ENCODE measurements at places on chromosomes 5 and 9.

DNA sequence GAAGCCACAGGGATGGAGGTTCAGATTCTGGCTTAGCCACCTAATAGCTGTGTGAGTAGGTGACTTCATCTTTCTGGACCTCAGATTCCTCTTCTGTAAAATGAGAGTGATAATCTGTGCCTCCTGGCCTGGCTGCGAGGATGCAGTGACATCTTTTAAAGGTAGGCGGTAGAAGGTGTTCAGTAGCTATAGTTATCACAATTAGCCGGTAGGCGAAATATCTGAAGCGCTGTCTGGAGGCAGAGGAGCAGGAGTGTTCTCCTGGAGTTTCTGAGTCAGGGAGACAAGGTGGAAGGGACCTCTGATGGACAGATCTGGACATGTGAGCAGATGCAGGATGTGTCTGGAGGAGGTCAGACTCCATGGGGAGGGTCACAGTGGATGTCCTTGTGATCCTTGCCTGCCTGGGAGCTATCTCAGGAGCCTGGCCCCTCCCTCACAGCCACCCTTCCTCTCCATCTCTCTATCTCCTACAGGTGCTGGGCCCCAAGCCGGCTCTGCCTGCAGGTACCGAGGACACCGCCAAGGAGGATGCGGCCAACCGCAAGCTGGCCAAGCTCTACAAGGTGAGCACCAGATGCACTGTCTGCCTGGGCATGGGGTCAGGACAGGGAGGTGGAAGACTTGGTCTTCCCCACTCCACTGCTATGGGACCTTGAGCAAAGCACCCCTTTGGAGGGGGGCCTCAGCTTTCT, 45.6 kb downstream of the GSN start:
- no peak for DNase-seq

DNA sequence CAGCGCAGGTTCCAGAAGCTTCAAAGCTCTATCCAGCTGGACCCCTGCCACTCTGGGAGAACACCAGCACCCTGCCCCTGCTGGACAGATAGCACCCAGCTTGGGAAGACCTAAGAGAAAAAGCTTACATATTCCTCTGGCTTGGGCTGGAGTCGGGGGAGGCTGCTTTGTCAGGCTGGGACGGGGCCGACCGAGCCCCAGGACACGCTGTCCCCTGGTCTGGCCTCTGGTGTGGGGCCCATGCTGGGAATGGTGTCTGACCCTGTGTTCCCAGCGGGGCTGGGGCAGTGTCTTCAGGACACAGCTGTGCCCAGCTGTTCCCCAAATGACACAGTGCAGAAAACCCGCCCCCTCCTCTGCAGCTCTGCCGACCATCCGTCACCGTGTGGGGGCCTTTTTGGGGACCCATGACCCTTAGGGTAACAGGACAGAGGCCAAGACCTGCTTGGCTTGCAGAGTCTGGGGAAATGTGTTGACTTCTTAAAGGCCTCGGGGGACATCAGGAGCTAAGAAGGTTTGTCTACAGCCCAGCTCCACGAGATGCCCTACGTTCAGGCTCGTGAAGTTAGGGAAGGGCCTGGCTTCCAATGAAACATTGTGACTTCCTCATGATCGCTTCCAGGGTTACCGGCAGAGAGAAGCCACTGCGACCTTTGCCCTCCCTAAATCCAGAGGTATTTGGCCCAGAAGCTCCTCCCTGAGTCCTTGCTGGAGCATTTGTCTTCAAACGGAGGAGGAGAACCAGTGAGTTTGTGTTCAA, 20.4 kb upstream of the SLC2A6 start:
- no peak for DNase-seq

DNA sequence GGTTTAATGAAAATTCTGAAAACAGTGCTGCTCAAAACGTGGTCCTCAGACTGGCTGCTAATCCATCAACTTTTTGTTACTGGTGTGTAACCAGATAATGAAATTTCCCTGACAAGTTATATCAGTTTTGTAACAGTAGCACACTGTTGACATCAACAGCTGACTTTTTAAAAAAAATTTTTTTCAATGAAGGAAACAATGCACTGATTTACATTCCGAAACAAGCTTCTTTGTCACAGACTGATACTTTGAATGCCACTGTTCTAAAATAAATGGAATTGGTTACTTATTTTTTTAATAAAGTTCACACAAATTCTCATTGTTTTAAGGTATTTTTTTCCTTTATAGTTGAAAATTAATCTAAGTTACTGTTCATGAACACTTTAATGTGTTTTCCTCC, 169.1 kb downstream of the NIPBL start:
- DNase-seq, result no peak

GRCh38 chr9:124040935-124041816, 29.6 kb downstream of the LHX2 start:
- peak; percentile 23 for DNase-seq

- no peak for DNase-seq
Observed at GRCh38 chr5:92653730-92654461, 927.1 kb downstream of the NR2F1-AS1 start.

GRCh38 chr9:86034863-86035734, 64.3 kb downstream of the GOLM1 start:
- DNase-seq, result no peak

DNA sequence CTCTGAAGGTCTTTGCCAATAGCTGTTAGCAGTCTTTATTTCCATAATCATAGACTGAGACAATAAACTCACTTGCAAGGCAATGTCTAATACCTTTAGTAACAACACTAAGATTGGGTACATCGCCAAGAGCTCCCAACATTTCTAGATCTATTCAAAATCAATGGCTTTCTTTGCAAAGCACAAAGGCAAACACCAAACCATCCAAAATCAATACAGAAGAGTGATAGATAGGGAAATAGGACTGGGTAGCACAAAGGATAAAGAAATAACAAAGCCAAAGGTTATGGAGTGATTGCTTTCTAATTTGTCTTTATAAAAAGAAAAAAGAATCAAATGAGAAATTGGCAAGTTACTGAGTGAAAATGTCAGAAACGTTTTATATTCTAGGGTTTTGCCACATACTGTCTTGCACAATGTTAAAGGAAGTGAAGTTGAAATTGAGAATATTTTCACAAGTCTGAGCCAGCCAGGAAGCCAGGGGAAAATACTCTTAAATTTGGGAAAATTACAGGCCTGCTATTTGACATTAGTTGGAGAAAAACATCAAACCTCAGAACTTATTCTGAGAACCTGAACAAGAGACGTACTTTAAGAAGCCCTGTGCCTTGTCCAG, 53.3 kb upstream of the LHFPL2 start:
- no peak for DNase-seq

- DNase-seq, result no peak
Observed at GRCh38 chr5:76724871-76725270, 8.9 kb downstream of the F2R start.

GRCh38 chr5:107670087-107670931, 428 bp downstream of the EFNA5 start:
- DNase-seq, result no peak

GRCh38 chr5:11803436-11803835, 100.8 kb downstream of the CTNND2 start:
- DNase-seq, result no peak

GRCh38 chr5:3187771-3188425, 407.7 kb upstream of the IRX1 start:
- no peak for DNase-seq

- no peak for DNase-seq
Observed at GRCh38 chr9:1658661-1659362, 356.3 kb upstream of the SMARCA2 start.

DNA sequence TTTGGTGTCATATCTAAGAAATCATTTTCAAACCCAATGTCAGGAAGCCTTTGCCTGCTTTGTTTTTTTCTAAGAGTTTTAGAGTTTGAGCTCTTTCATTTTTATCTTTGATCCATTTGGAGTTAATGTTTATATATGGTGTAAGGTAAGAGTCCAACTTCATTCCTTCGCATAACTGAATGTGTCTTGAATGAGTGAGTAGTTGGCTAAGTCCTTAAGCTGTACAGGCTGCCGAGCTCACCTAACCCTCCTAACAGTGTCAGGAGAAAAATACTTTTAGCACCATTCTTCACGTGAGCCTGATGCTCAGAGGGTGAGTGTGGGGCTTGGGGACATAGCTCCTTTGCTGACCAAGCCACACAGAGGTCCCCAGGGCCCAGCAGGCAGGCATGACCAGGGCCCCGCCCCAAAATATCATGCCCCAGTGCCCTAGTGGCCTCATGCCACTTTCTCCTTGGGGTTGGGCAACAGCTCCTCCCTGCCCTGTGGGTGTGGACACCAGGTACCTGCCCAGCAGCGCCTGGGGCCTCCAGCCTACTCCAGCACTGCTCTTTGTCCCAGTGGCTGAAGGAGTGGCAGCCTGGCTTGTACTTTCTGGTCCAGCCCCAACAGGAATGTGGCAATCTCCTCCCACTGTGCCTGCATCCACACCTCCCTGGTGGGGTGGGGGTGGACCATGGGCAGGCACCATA, 17.2 kb downstream of the PPARGC1B start:
- DNase-seq, result no peak

- DNase-seq, result no peak
Observed at GRCh38 chr9:28563291-28563934, 990.1 kb upstream of the C9orf72 start.

Data from stimulated activated CD8-positive, alpha-beta memory T cell treated with anti-CD3 and anti-CD28 coated beads, Interleukin-7, amount 100 ng/mL, for 4 hours (primary cell).